HuH-7.5 (cell line): ENCODE measurements at places on chromosomes 4 and X.

DNA sequence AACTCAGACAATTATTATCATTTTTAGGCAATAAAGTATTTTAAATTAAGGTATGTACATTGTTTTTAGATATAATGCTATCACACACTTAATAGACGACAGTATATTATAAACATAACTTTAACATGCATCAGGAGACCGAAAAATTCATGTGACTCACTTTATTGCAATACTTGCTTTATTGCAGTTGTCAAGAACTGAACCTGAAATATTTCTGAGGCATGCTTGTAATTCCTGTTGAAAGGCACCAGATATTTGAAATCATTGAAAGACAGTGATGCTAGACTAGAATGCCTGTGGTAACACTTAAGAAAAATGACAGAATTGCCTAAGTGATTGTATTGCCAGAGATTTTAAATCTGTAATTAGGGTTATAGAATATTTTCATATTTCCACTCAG, 175.6 kb upstream of the MAGEB2 start:
- no peak for DNase-seq

DNA sequence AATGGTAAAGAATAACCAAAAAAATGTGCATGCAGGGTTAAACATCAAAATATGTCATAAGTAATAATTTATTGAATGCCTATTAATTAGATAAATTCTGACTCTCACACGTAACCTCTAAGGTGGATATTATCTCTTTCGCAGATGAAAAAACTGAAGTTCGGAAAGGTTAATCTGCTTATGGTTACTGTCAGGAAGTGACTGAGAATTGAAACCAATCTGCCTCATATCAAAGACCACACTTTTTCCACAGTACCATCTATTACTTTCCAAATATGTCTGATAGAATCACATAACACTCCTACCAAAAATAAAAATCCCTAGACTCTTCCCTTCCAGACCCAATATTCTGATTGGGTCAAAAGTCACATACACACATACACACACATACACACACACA, 6.2 kb downstream of the CHIC2 start:
- DNase-seq: no peak

DNA sequence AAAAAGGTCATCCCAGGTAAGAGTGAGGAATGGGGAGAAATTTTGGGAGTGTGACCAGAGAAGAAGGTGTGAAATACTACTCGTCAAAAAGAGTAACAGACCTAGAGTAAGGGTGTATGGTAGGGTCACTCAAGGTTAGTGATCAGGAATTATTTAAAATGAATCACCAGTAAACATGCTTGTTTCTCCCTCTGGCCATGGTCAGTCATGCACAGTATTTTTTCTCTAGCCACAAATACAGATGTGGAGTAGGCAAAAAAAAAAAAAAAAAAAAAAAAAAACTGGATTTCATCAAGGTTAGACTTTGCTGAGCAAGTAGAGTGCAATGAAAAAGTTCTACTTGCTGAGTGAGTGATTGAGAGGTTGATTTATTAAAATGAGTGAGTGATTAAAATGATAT, 34.2 kb upstream of the SLIT2 start:
- no peak for DNase-seq

DNA sequence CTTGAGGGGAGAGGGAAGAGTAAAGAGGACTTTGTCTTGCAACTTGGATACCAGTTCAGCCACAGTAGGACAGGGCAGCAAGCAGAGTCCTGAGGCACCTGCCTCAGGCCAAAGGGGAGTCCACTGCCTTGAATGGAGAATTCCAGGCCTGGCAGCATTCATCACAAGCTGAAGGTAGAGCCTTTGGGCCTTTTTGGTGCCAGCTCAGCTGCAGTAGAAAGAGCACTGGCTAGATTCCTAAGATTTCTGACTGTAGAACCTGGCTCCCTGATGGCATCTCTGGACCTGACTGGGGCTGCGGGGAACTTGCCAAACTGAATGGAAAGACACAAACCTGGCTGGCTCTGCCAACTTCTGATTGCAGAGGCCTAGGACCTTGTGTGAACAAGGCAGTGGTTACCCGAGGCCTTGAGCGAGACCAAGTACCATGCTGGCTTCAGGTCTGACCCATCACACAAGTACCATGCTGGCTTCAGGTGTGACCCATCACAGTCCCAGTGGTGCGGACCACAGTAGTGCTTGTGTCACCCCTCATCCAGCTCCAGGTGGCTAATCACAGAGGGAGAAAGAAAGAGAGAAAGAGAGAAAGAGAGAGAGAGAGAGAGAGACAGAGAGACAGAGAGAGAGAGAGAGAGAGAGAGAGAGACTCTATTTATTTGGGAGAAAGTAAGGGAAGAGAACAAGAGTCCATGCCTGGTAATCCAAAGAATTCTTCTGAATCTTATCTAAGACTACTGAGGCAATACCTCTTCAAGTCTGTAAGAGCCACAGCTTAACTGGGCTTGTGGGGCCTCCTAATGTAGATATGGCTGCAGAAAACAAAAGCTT, 137.6 kb upstream of the SPIN4 start:
- no peak for DNase-seq

DNA sequence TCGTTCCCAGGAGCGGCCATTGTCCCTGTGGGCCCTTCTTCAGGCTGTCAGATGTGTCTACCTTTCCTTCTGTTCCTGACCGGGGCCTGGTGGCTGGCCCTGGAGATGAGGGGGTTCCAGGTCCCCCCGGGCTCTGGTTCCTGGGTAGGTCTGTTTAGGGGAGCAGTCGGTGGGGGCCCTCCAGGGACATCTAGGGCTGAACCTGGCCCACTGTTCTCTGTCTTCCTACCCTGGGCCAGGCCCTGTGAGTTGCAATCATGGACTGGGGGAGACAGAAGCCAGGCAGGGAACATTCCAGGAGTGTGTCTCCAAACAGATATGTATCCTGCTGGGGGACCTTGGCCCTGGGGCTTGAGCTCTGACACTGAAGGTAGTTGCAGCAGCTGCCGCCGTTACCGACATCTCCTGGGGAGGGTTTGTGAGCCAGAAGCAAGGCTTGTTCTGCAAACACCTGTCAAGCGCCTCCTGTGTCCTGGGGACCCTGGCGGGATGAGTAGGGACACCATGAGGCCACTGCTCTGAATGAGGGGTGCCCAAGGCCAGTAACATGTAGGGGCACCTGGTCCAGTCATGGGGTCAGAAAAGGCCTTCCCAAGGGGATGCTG, 49.5 kb upstream of the ADRA2C start:
- DNase-seq: no peak

DNA sequence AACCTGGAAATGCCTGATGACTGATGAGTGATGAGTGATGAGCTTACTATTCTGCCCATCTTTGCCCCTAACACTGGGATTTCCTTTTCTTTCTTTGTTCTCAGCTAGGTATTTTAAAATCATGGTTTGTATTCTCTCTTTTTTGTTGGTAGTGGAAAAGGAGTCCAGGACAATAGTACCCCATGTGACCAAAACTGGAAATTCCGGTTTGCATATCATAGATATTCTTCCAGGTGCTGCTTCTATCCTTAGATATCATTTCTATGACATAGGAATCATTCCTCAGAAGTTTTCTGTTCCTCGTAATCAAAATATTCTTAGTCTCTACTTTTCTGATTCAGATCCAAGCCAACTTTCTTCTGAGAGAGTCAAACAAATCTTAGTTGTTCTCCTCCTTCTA, 320.5 kb upstream of the TET2 start:
- DNase-seq: no peak

DNA sequence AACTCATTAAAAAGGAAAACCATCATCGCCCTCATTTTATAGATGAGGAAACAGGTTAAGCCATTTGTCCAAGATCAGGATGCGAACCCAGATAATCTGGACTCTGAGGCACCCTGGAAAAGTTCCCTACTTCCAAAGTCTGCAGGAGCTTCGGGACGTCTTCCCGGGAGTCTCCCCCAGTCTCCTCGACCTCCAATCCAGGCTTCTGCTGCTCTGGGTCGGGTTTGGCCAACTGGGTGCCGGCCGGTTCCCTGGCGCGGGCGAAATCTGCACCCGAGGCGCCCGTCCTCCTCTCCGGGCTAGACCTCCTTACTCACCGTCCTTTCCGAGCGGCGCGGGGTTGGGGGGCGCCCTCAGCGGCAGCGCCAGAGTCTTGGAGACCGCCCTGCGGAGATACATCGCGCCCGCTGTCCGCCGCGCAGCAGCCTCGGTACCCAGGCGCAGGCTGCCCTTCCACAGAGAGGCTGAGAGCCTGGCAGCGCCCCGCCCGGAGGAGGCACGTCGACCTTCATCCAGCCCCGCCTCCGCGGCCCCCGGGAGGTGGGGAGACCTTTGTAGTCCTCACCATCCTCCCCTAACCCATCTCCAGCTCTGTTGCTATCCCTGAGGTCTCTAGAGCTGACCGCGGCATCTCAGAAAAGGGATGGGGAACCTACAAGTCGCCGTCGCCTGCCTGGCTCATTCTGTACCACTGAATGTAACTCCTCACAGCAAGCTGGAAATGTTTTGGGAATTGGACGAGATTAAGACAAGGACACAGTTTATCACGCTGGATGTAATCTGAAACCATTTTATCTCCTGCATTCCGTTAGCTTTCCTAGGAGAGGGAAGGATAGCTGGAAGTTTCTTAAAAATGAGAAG, at the start of gene MGARP:
MGARP (minus strand) TSS at position 466 of the 861 bp plus-strand sequence; CDS start at position 399, 67 bp downstream.
- no peak for DNase-seq

DNA sequence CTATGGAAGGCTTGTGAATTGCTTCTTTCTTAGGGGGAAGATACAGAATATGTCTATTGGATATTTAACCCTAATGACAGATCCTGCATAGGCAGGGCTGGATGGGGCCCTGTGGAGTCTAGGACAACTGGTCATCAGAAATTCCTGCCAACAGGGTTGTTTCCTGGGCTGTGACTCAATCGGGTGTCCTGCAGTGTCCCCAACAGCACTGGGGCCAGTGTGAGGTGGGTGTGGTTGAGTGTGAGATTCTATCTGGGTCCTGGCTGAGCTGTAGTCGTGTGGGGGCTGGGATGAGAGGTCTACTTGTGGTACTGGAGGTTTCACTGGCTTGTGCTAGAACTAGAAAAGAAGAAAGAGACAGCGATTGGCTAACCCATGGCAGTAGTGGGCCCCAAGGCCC, 87.3 kb upstream of the WDR1 start:
- no peak for DNase-seq

DNA sequence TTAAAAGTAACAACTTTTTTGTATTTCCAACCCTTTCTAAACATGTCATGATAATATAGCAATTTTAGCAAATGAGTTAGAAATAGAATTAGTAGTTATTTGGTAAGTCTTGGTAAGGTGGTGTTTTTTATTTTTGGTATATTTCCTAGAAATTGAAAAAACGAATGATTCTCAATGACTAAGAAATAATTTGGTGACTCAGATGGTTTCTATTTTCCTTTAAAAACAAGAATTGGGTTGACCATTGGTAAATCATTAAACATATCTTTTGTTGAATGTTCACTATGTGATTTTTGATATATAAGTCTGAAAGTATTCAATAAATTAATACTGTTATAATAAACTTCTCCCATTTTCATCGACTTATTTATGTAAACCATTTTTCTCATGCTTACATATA, 206.2 kb upstream of the BANK1 start:
- DNase-seq: no peak

DNA sequence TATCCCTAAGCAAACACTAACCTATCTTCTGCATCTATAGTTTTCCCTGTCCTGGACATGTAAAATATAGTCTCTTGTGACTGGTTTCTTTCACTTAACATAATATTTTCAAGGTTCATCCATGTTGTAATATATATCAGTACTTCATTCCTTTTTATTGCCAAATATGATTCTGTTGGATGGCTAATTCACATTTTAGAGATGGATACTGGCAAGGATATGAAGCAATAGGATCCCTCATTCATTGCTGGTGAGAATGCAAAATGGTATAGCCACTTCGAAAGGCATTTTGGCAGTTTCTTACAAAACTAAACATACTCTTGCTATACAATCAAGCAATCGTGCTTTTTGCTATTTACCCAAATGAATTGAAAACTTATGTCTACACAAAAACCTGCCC, 6.7 kb downstream of the TCEAL9 start:
- no peak for DNase-seq

DNA sequence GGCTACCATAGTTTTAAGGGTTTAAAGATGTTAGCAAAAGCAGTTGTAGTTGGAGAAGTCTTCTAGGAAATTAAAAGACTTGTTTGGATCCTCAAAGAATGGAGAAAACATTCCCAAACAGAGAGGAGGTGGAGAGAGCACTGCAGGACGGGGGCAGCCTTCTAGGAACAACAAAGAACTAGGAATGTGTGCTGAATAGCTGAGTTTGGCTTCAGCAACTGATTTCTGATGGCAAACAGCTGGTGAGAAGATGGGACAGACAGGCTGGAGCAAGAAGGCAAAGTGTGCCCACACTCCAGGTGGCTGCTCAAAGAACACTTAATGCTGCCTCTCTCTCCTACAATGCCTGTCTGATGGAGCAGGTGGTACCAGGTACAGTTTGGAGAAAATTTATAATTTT, 1331.1 kb downstream of the ADGRL3 start:
- DNase-seq: no peak

GRCh38 chr4:183543435-183543834, 38.6 kb downstream of the ING2 start:
- DNase-seq: no peak

DNA sequence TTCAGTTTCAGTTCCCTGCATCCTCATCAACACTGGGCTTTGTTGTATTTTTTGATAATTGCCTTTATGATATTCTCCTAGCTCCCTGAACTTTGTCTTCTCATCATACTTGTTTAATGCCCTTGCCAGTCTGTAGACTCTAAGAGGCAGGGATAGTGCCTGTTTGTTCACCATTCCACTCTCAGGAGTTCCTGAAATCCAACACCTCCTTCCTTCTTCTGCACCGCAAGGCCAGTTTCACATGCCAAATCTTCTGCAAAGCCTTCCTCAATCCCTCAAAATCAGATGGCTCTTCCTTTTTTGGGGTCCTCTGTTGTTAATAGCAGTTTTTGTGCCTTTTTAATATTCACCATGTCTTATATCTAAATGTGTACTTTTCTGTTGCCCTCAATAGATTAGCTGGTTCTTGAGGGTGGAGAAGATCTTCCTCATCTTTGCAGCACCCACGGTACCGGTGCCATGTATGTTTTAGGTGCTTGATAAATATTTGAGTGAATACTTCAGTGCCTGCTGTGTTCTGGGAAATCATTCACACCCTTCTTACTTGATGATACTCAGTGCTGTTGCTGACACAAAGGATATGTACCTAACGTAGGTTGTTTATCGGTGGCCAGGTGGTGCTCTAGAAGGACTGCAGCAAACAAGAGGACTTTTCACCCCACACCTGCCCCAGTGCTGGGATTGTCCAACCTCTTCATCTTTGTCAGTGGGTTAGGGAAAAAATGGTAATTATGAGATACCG, 85.3 kb upstream of the LIMCH1 start:
- no peak for DNase-seq

GRCh38 chr4:114654592-114654991, 56.0 kb downstream of the UGT8 start:
- DNase-seq: no peak

GRCh38 chrX:35040871-35041270, 98.3 kb downstream of the FAM47B start:
- DNase-seq: no peak

- no peak for DNase-seq
These were observed 50.0 kb downstream of the EVC start for GRCh38 chr4:5760936-5761480.

GRCh38 chr4:4585012-4585670, 43.3 kb upstream of the STX18 start:
- DNase-seq: no peak

- no peak for DNase-seq
These were observed at the start of gene RUFY3 for GRCh38 chr4:70721747-70722146. Gene RUFY3 (plus strand): TSS chr4:70721964. CDS start chr4:70722574, 610 bp downstream.

GRCh38 chr4:8316251-8316771, 46.8 kb downstream of the HTRA3 start:
- no peak for DNase-seq

- DNase-seq: no peak
These were observed 149.5 kb downstream of the EDA2R start for GRCh38 chrX:66489339-66489738.

GRCh38 chr4:163878336-163879121, 384.0 kb downstream of the TMA16 start:
- DNase-seq: no peak
